ENCODE measurements at places on chromosomes 16 and 17.

- no peak for DNase-seq
These were observed 49.8 kb downstream of the IRF8 start for GRCh38 chr16:85948616-85949265.

DNA sequence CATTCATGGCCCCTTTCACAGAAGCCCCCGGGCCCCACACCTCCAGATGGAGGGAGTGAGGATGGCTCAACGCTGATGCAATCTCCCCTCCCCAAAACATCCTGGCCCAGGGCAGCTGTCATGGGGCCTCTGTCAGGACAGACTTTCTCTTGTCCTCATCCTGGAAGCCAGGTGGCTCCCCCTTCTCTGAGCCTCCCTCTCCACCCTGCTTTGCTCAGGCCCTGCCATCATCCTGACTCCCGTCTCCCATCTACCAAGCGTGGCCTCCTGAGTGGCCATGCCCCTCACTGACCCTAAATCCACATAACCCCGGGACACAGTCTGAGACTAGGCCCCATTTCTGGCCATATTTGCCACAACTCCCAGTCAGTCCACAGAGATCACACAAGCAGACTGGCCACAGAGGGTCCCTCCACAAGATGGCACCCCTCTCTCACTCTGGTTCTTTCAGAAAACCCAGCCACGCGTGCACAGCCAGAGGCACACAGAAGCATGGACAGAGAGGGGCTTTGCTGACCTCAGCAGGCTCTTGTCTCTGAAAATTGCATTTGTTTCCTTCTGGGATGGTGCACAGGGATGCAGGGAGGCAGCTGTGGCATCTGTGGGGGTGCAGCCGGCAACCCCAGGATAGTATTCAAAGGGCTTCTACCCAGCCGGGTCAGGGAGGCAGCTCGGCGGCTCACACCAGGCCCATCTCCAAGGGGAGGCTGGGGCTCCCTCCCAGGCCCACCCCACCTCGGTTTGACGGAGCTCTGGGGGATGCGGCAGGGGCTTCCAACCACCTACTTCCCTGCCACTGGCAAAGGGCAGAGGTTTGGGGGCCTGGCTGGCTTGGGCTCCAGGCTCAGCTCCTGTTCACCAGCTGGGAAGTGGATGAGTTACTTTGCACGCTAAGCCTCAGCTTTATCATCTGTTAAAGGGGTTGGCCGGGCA is 16.9 kb downstream of the DOC2B start:
- DNase-seq: no peak

DNA sequence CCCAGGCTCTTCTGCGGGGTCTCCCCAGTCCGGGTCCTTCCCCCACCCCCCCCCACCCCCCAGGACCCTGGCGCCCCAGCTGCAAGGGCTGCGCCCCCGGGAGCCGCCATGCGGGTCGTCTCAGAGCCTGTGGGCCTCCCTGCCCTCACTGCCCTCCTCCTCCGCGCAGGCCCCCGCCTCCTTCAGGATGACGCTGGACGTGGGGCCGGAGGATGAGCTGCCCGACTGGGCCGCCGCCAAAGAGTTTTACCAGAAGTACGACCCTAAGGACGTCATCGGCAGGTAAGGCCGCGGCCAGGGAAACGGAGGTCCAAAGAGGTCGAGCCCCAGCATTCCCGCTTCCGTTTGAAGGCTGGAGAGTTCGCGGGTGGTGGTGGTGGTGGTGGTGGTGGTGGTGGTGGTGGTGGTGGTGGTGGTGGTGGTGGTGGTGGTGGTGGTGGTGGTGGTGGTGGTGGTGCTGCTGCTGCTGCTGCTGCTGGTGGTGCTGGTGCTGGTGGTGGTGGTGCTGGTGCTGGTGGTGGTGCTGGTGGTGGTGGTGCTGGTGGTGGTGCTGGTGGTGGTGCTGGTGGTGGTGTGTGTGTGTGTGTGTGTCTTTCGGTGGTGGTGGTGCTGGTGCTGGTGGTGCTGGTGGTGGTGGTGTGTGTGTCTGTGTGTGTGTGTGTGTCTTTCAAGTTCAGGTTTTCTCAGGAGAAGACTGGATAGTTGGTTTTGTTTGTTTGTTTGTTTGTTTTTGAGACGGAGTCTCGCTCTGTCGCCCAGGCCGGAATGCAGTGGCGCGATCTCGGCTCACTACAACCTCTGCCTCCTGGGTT is 615 bp downstream of the PHKG2 start:
- DNase-seq: peak; percentile 60

DNA sequence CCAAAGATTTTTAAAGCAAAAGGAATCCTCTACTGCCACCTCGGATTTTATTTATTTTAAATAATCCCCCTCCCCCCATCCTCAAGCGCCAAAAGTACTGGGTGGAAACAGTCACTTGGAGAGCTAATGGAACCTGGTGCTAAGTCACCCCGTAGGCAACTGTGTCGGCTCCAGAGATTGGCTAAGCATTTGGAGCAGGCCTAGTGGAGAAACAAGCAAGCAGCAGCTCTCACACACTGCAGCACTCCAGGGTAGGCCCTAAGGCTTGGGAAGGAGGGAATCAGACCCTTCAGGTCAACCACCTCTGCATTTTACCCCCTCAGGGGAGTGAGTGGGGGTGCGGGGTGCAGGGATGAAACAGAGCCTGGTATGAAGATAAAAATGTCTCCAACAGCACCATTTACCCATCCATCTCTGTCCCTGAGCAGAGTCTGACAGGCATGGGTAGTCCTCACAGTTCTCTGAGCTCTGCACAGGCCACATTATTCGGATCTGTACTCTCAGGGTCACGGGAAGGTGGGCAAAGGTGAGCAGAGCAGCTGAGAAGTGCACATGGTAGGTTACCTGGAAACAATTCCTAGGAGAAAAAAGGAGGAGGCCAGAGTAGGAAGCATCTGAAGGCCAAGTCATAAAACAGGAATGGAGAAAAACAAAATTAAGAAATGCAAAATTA is 27.2 kb upstream of the STAC2 start:
- DNase-seq: no peak

DNA sequence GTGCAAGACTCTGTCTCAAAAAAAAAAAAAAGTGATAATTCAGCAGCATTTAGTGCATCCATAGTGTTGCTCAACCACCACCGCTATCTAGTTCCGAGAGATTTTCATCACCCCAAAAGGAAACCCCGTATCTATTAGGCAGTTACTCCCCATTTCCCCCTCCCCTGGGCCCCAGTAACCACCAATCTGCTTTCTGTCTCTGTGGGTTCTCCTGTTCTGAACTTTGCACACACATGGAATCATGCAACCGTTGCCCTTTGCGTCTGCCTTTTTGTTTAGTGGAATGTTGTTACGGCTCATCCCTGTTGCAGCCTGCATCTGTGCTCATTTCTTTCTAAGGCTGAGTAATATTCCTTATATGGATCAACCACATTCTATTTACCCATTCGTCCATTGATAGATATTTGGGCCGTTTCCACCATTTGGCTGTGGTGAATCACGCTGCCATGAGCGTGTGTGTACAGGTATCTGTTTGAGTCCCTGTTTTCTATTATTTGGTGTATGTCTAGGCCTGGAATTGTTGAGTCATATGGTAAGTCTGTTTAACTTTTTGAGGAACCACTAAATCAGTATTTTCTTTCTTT is 8.7 kb upstream of the SYNGR2 start:
- DNase-seq: no peak

- peak; percentile 91 for DNase-seq
These were observed 3.4 kb upstream of the MLLT6 start for GRCh38 chr17:38701504-38702165.

GRCh38 chr16:85754413-85754812 is 3.5 kb upstream of the C16orf74 start:
- DNase-seq: no peak

DNA sequence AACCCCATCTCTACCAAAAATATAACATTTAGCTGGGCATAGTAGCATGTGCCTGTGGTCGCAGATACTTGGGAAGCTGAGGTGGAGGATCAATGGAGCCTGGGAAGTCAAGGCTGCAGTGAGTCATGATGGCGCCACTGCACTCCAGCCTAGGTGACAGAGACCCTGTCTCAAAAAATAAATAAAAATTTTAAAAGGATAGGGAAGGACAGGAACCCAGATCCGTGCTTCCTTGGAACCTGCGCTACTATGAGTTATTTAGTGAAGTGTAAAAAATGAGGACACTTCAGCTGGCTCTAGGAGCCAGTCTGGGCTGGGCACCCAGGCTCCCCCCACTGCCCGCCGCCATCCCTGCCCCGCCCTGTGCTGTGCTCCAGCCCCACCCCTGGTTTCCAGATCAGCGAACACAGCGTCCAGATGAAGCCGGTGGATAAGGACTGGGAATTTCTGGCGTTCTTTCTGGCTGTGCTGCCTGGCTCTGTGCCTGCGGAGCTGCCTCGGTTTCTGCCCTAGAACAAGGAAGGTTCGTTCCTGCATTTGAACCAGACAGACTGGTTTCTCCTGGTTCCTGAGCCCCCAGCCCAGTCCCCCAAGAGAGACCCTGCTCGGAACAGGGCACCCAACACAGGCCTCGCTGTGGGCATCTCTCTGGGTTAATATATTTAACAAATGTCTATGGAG is 18.5 kb downstream of the PLLP start:
- DNase-seq: no peak

- no peak for DNase-seq
These were observed 58.3 kb downstream of the B9D1 start for GRCh38 chr17:19304209-19304608.

GRCh38 chr17:57396511-57396921 is 140.2 kb downstream of the MSI2 start:
- DNase-seq: no peak

DNA sequence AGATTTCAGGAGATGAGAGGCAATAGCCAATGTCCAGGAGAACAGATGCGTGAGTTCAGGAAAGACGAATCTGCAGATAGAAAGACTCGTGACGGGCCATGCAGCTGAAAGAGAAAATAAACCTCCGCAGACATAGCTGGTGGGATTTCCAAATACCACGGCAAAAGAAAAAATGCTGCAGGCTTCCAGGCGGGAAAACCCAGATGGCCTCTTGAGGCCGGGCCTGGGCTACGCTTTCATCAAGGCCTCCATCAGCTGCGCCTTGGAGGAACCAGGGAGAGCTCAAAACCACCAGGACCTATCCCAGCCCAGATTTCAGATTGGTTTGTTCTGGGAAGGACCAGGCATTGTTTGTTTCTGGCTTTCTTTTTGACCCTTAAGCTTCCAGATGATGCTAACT is 16.7 kb downstream of the CCDC40 start:
- no peak for DNase-seq

DNA sequence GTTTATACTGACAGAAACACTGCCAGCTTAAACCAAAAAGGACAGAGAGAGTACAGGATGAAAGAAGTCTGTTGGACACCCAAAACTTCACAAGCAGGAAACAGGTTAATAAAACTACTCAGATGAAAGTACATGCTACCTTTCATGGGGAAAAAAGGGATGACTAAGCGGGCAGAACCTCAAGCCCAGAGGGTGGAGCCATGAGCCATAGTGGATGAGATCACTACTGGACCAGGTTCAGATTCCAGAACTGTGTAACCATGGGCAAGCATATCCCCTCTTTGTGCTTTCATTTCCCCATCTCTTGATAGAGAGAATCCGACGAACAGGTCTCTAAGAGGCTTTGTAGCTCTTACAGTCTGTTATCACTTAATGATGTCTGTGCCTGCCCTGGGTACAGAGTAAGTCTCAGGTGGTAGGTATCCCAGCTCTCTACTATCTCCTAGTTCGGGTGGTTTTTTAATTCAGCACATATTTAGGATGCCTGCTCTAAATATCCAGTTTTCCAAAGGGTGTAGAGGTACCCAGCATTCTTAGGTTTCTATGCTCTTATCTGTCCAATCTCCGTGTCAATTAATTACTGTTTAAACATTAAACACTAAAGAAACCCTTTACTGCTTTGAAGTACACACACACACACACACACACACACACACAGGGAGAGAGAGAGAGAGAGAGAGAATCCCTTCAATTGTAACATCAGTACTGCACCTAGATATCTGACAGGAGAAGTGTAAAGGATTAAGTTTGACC is 206.7 kb downstream of the ZNF423 start:
- DNase-seq: no peak

- DNase-seq: peak; percentile 87
These were observed 28.6 kb downstream of the SLC38A8 start for GRCh38 chr16:84013787-84014569.

GRCh38 chr16:5428932-5429331 is 331.3 kb upstream of the EEF2KMT start:
- no peak for DNase-seq

- no peak for DNase-seq
These were observed 189.0 kb downstream of the MAP2K4 start for GRCh38 chr17:12209632-12210191.

GRCh38 chr16:83887080-83887479 is 11.8 kb upstream of the MLYCD start:
- no peak for DNase-seq

- DNase-seq: no peak
These were observed 8.9 kb upstream of the TMEM132E start for GRCh38 chr17:34570506-34570905.

DNA sequence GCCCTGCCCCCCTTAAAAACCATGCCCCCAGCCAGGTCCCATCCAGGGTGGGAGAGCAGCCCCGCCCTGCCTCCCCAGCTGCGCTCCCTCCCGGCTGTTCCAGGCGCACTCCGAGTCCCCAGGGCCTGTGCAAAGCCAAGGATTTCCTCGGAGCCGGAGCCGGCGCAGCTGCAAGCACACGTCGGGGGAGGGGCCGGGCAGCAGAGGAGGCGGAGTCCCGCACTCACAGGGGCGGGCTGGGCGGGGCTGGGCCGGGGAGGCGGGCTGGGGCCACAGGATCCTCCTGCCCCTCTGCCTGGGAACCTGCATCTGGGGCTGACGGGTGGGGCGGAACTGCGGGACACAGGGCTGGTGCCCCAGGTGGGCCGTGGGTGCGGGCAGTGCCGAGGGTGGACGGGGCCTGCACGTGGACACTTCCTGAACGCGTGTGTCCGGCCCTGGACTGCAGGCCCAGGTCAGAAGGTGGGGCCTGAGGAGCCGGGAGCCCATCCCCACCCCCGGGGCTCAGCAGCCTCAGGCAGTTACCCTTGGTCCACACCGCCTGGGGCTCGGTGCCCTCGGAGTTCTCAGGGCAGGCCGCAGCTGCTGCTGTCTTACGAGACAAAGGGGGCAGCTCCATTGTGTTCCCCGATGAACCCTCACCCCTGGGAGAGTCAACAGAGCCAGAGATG is 24.0 kb upstream of the SSTR5 start:
- peak; percentile 48 for DNase-seq

DNA sequence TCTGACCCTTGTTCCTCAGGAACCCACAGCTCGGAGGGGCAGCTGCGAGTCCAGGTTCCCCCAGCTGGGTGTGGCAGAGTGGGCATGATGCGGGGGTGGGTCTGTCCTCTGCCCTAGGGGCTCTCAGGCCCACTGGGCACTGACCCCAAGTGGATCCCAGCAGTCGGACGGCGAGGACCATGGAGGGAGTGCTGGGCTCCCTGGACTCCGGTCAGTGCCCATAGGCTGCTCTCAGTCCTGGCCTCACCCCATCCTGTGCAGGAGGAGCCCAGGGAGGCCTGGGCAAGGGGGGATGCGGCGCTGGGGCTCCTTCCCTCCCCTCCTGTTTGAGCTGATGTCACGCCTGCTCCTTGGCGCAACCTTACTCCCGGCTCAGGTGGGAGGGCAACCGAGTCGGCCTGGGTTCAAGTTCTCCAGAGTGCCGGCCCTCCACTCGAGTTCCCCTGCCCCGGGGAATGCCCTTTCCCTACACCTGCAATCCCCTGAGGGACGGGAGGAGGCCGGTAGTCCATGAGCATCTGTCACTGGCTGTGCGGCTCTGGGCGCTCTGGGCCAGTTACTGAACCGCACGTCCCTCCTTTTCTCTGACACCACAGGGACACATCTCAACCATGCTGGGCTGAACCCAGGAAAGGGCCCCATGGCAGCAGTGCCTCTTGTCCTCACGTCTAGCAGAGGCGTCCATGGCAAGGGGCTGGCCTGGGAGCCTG is 52.6 kb upstream of the ACSF3 start:
- DNase-seq: no peak

- no peak for DNase-seq
These were observed 1.4 kb upstream of the QRICH2 start for GRCh38 chr17:76309461-76309860.

- no peak for DNase-seq
These were observed 35.8 kb downstream of the FA2H start for GRCh38 chr16:74738816-74739215.

All from stimulated activated CD8-positive, alpha-beta memory T cell treated with anti-CD3 and anti-CD28 coated beads, Interleukin-4, amount 100 ng/mL, for 48 hours (primary cell).